ENCODE measurements at places on chromosomes 2 and 18. TPM values are rescaled to one million over a fixed set of nuclear protein-coding genes. Genes with fewer than 3 reads are reported as not detected.

Gene CIB4
- total RNA-seq: 0.33 TPM

Gene BABAM2
- total RNA-seq: 31.2 TPM

GRCh38 chr2:147718831-147719230 is 126.0 kb upstream of the ACVR2A start:
- no peak for DNase-seq

- DNase-seq: no peak
These were observed 131.2 kb upstream of the RMP24 start for GRCh38 chr18:35841283-35841682.

- no peak for DNase-seq
These were observed 104.5 kb upstream of the TTC39C start for GRCh38 chr18:23910032-23910431.

DNA sequence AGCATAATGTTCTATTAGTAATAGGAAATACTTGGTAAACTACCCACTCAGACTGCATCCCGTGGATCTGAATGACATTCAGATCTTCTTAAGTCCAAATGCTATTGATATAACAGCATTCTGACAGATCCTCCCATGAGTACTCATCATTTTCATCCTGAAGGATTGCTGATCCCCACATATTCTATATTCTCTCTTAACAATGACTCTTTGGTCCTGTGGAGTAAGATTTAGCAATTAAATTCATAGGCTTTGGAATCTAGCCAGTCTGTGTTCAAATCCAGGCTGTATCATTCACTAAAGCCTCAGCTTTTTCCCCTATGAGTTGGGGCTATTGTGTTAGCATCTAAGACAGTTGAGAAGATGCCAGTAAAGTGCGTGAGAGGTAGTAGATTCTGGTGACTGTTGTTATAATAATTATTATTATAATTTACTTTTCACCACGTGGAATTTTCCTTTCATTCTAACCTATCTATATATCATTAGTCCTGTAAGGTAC is 591.3 kb upstream of the SYT4 start:
- DNase-seq: no peak

GRCh38 chr18:13910501-13910900 is 4.8 kb downstream of the MC2R start:
- DNase-seq: no peak

Gene STPG4
- 0.36 TPM for total RNA-seq

DNA sequence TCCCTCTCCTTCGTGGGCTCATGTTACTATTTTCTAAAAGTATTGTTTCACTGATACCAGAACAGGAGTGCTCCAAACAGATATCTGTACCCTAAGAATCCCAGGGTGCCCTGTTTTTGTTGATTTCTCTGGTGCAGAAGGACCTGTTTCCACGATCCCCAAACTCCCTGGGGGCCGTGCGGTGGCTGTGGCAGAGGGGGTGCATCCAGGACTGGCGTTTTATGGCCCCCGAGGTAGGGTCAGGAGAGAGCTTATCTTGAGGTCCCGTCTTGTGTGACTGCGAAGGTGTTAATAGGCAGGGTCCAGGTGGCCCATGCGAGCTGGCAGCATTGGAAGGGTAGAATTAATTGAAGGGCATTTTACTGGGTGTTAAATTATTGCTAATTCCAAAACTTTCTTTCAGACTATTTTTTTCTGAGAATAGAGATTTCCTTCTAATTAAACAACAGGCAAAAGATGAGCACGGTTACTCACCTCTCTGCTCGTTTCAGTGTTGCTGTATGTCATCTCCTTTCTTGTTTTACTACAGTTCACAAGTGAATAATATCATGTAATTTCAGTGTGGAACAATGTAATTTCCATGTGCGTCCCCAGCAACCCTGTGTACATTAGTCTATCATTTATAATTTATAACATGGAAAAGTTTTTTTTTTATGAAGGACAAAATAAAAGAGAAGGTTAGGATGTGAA is 8.2 kb downstream of the TWIST2 start:
- DNase-seq: no peak
